OCI-M1 (cell line): ENCODE measurements at places on chromosomes 4 and X.

- DNase-seq: peak; percentile 59
Observed at GRCh38 chr4:133808151-133808550, 393.4 kb downstream of the PABPC4L start.

- DNase-seq: no peak
Observed at GRCh38 chrX:132532097-132532496, 43.3 kb upstream of the MBNL3 start.

GRCh38 chr4:112895811-112896608, 153.4 kb upstream of the ANK2 start:
- DNase-seq: no peak

DNA sequence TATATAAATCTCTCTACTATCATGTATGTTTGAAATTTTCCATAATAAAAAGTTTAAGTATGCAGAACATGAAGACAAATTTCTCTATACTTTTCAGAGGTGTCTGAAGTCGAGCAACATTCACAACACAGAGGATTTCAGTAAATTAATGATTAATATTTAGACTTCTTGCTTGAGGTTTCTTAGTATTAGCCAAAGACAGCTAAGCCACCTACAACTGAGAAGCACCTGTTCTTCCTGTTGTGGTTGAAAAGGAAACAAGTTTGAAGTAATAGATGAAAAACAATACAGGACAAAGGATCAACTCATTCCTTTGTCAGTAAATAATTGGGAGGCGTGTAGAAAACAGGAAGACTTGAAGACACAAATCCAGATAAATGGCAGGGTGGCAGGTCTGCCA, 21.1 kb downstream of the SCML1 start:
- DNase-seq: no peak

- no peak for DNase-seq
Observed at GRCh38 chr4:182242787-182243186, 415 bp upstream of the TENM3 start.

- DNase-seq: peak; percentile 32
Observed at GRCh38 chr4:103996637-103997036, 276.9 kb upstream of the TACR3 start.

DNA sequence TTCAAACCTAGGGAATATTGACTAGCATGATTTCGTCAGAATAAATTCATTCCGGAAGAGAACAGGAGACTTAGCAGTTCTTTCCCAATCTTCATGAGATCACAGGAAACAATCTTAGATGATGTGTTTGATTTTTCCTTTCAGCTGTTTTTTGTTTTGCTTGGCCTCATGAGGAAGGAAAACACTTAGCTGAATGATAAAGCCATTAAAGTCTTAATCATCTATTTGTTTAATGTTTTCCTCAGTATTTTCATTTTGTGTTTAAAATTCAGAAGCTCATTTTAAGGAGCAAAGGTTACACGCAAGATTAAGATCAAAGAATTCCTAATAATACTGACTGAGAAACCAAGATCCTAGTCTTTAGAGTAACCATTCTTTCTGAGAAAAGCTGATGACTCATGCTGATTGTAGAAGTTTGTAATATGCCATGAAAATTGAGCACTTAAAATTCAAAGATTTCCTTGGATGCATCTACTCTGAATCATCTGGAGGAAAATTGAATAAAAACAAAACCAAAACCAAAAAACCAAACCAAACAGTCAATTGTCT, 15.4 kb upstream of the TBC1D19 start:
- peak; percentile 59 for DNase-seq

DNA sequence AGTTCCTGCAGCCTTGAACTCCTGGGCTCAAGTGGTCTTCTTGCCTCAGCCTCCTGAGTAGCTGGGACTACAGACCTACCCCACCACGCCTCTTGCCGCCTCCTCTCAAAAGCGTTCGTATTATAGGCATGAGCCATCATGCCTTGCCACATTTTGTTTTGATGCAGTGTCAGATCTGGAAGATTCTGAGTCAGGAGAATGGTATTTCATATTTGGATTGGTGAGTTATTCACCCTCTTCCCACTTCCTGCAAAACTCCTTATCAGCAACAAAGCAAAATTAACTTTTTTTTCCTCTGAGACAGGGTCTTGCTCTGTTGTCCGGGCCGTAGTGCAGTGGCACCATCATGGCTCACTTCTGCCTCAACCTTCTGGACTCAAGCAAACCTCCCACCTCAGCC, 29.6 kb downstream of the REST start:
- no peak for DNase-seq

DNA sequence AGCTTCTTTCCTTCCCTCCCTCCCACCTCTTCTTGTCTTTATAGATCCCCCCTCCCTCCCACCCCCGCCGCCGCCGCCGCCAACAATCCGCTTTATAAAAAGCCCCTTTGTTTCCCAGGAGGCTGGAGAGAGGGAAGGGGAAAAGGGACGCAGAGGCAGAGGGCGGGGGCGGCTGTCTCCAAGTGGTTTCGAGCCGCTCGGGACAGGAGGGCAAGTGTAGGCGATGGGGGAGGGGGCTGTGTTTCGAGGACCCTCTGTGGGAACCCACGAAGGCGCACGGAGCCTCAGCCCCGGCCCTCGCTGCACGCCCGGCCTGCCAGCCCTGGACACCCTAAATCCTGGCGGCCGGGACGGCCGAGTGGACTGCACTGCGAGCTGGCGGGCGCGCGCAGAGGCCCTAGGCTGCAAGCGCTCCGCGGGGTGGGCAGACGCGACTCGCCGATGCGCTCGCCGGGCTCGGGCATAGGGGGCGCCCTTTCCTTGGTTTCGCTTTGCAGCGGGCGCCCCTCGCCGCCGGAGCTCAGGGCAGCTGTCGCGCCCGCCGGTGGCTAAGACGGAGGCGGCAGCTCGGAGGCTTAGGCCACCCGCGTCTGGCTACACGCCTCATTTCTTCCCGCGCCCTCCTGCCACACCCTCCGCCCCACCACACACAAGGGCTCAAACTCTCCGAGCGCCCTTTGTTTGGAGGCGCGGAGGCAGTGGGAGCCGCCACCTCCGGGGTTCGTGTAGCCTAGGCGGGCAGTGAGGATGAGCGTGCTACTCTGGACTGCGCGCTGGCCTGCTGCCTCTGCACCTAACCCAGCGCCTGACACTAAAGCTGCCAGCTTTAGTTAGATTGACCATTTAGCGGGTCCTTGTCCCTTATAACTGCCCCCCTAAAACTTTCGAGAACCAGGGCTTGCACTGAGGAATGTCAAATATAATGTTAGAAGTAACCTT, 2.2 kb downstream of the MAMLD1 start:
- peak; percentile 85 for DNase-seq

DNA sequence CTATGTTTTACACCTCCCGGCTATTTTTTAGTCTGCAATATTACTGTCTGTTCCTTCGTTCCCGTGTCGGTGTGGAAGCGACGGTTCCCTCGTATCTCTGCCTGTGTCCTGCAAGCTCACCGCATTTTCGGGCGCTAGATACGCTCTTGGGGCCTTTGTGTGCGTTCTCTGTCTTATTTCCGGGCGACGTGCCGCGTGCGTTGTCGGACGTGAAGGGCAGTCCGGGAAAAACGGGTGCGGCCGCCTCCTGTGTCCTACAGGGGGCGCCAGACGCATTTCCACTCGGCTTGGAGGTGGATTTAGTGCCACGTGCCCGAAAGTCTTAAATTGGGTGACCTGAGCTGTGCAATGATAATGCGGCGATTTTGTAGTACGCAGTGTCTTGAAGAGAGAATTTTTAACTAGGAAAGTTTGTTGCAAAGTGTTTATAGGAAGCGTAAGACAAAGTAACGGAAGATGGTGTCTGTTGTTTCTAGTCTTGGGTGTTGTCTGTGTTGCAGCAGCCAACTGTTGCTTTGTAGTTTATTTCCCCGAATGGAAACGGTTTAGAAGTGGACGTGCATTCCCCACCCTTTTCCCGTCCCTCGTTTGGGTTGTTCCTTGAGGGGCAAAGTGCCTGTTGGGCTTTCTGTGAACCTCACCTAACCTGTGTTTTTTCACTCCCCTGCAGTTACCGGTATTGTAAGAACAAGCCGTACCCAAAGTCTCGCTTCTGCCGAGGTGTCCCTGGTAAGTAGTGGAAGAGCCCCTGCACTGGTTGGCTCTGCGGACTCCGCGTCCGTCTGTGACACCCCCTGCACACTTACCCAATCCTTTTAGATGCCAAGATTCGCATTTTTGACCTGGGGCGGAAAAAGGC, 720 bp downstream of the RPL10 start:
- DNase-seq: peak; percentile 90

DNA sequence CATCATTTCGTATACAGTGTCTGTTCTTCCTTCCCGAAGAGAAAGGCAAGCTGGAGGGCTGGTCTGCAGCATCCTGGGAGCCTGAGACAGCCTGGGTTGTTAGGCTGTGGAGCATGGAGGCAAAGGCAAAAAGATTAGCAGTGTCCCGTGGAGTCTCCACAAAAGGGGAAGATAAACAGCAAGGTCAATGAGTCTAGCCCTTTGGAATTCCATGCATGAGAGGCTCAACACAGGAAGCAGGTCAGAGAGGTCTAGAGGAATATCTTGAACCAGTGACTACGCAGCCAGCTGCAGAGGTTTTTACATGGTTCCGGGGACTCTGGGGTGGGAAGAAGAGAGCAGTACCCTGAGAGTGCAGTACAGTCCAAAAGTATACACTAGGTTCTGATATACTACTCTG, 12.2 kb upstream of the MCF2 start:
- no peak for DNase-seq

DNA sequence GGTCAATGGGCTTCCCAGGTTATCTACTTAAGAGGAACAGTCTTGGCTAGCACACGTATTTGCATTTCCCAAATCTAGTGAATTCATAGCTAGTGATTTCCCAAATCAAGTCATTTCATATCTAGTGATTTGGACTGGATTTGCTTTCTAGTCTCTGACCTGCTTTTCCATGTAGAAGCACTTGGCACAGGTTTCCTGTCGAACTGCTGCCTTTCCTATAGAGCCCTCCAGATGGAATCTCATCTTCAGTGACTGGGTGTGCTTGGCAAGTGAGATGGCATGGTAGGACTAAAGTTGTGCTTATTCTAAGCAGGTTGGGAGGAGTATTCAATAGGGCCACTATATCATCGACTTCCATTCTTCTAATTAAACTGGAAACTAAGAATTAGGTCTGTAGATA, 94.7 kb downstream of the CCNG2 start:
- no peak for DNase-seq

GRCh38 chrX:120299928-120300327, 11.3 kb downstream of the TMEM255A start:
- peak; percentile 49 for DNase-seq

- peak; percentile 38 for DNase-seq
Observed at GRCh38 chr4:125316401-125316790, 1.6 kb downstream of the FAT4 start.

GRCh38 chr4:62199291-62199810, 999.2 kb downstream of the ADGRL3 start:
- DNase-seq: no peak

DNA sequence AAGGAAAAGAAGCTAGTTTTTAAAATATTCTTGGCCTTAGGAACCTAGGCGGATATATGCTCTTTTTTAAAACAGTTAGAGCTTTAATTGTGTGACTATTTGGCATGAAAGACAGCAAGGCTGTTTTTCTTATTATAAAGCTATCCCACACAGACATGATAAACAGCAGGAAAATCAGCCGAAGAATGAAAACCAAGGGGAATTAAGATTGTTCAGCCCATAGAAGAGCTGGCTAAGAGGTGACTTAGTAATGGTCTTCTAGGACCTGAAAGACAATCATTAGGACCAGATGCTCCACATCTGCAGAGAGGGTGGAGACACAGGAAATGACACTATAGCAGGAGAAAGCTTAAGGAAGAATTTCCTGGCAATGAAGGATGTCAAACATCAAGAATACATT, 171.4 kb upstream of the NRK start:
- no peak for DNase-seq

DNA sequence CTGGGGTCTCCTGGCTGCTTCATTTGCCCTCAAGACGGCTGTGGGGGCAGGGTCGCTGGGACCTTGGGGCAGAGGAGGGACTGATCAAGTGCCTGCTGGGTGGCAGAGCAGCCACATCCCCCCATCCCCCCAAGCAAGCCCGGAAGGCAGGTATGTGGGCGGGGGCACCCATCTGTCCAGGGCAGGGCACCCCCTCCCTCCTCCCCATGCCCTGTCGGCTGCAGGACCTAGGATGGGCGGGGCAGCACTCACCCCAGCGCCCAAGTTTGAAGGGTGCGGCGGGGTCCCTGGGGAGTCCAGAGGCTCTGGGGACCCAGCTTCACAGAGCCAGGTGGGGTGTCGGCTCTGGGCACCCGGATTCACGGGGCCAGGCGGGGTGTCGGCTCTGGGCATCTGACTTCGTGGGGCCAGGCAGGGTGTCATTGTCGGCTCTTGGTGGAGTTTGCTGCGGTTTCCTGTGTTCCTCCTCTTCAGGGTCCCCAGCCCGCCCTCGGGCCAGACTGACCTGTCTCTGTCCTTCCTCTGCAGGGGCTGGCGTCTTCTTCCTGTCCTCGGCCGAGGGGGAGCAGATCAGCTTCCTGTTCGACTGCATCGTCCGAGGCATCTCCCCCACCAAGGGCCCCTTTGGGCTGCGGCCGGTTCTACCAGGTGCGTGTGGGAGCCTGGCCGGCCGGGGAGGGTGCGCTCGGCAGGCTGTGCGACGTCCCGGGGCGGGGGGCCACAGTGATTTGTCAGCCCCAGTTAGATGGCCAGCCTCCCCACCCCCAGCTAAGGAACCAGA, 22.1 kb downstream of the DOK7 start:
- no peak for DNase-seq

DNA sequence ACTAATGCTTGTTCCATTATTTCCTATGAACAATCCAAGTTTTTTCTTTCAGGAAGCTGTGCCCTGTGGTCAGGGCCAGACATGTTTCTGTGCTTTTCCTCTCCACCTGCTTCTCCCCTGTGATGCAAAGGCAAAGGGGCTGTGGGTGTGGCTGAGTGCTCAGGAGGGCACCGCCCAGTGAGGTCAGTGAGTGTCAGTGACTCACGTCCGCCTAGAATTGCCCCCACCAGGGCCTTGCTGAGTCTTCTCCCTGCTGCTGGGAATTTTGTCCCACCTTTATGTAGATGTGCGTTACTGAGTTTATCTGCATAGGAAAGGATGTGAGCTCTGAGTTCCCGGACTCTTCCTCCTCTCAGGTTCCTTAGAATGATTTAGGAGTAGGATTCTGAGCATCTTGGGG, 283.2 kb downstream of the DCHS2 start:
- no peak for DNase-seq

GRCh38 chr4:164621886-164622521, 131.9 kb upstream of the SMIM31 start:
- no peak for DNase-seq
